Activated CD4-positive, alpha-beta T cell treated with anti-CD3 and anti-CD28 coated beads for 1 hour (primary cell): ENCODE measurements at places on chromosomes 3 and 15.

DNA sequence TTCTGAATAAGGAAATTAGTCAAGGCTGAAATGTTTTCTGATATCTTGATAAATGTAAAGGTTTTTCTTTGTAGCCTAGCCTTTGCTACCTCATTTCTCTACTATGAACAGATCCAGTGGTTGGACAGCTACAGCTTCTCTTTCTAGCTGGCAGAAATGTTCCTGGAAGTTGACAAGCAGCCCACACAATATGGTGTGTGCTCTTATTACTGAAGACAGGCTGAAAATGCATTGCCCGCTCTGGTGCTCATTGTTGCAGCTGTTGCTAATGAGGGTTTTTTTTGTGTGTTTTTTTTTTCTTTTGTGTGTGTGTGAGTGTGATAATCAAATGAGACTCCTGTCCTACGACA is 844.3 kb upstream of the SEMA6D start:
- DNase-seq: no peak

GRCh38 chr3:192726385-192726784 is 956 bp downstream of the FGF12 start:
- DNase-seq: no peak

- no peak for DNase-seq
These were observed 43.2 kb upstream of the POLG start for GRCh38 chr15:89377842-89378295.

GRCh38 chr15:64536244-64536836 is 76.0 kb downstream of the ZNF609 start:
- DNase-seq: no peak

GRCh38 chr3:21013566-21013965 is 737.4 kb downstream of the ZNF385D start:
- DNase-seq: no peak

DNA sequence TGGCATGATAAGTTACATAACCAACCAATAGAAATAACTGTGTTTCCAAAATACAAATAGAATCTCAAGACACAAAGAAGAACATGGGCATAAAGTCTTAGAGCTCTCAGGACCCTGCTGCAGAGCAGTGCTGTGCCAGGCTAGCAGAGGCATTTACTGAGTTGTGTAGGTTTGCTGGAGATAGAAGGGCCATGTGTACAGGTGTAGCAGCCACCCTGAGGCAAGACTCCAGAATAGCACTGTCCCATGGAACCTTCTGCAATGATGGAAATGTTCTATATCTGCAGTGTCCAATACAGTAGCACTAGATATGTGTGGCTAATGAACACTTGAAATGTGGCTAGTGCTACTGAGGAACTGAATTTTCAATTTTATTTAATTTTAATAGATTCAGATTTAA is 267.0 kb upstream of the UMPS start:
- no peak for DNase-seq

DNA sequence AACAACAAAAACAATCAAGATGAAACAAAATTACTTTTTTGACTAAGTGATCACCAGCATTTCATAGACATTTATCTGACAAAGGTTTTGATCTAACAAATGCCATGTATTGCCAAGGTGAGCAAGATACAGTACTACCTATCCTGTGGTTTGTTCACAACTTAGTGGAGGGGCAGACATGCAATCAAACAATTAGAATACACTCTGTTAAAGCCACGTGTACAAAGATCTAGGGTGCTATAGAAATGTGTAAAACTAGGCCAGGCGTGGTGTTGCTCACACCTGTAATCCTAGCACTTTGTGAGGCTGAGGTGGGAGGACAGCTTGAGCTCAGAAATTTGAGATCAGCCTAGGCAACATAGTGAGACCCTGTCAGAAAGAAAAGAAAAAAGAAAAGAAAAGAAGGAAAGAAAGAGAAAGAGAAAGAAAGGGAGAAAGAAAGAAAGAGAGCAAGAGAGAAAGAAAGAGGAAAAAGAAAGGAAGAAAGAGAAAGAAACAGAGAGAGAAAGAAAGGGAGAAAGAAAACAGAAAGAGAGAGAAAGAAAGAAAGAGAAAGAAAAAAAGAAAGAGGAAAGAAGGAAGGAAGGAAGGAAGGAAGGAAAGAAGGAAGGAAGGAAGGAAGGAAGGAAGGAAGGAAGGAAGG is 1.4 kb upstream of the TRIM69 start:
- DNase-seq: no peak

- no peak for DNase-seq
These were observed 56.9 kb downstream of the CYP19A1 start for GRCh38 chr15:51281368-51281967.

GRCh38 chr15:49242820-49243219 is 72.8 kb downstream of the GALK2 start:
- DNase-seq: no peak

DNA sequence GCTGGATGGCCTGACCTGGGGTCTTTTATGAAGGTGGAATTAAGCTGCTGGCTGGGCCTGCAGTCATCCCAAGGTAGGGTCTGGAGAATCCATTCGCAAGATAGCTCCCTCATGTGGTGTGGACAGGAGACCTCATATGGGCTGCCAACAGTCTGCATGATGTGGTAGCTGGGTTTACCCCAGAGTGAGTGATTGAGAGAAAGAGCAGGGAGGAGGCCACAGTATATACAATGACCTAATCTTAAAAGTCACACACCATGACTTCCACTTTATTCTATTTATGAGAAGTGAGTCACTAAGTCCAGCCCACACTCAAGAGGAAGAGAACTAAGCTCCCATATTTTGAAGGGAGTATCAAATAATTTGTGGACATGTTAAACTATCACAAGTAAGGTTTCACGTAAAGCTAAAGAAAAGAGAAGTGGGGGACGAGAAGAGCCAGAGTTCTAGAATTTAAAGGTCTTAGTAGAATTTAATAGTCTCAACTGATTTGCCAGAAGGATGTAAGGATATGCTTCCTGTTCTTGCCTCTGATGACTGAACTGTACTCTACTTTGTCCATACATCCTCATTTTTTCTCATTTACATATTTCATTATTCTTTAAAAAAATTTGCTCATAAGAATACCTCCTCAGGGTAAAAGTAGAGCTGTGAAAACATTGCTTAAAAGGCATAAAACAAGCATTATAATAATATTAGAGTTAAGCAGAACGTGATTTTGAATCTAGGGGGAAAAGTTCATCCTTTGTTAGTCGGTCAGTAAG is 184.4 kb downstream of the PEX5L start:
- no peak for DNase-seq

GRCh38 chr15:60773901-60774300 is 295.0 kb upstream of the ICE2 start:
- no peak for DNase-seq
